ENCODE measurements at places on chromosomes 16 and 17.

DNA sequence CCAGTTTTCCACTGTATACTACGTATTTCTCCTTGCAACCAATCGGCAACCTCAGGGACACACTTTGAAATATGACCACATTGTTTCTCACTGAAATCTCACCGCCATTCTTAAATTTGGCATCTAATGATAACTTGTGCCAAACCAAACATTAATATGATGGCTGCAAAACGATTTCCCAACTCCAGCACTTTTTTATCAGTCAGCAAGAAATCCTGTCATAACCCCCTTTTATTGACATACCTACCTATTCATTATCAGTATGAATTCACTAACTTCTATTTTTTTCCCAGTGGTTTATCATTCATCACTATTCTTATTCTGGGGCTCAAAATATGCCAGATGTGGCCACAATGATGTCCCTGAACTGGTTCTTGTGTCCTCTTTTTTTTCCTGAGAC is 15.8 kb downstream of the MBTD1 start:
- no peak for DNase-seq

DNA sequence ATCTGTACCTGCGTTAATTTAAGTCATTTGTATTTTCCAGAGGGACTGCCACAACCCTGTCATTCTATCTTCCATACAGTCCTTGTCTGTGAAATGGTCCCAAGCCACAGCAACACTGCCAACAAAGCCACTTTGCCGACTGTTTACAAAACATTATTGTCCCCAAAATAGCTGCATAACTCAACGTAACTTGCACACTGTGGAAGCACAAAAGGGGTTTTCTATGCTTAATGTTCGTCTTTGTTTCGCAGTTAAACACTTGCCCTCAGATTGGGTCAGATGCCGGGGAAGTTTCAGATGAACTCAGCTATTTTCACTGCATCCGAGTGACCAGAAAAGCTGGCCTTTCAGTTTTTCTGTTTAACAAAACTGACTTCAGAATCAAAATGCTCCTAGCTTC is 4.6 kb downstream of the SEC14L5 start:
- DNase-seq, result no peak

GRCh38 chr17:17859909-17860765 is 23.4 kb upstream of the SREBF1 start:
- DNase-seq, result peak; percentile 80

DNA sequence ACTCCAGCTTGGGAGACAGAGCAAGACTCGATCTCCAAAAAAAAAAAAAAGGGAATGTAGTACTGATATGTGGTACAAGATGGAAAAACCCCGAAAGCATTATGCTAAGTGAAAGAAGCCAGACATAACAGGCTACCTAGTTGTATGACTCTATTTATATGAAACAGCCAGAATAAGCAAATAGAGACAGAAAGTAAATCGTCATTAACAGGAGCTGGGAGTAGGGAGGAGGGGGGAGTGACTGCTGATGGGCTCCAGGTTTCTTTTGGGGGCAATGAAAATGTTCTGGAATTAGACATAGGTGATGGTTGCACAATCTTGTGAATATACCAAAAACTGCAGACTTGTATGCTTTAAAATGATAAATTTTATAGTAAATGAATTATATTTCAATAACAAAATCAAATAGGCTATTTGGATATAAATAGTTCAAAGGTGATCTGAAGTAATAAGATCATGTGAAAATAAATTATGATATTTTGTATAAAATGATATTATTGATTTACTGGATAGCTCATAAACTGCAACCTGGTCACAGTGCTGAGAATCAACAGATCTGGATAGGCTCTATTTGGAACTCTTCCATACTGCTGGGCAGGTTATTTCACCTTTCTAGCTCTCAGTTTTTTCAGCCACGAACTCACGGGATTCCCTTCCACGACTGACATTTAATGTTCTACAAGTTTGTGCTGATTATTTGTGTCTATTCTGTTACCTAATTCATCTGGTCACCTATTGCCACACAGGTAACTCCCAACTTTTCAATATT is 27.1 kb downstream of the ZNF652 start:
- DNase-seq, result no peak

GRCh38 chr17:12982224-12982623 is 35.6 kb downstream of the ELAC2 start:
- no peak for DNase-seq

DNA sequence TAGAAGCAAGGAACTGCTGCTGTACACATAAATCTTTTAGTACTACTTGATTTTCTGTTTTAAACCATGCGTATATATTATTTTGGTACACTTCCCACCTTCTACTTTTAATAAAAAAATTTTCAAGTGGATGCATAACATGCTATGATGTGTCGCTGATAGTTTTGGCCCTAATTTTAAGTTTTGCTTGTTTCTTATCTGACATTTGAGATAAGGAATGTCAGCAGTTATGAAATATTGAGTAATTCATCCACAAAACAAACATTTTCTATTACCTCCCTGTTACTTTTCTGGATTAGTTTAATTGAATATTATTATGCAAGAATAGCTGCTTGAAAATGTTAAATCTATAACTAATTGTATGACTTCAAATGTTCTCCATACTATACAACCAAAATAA is 35.8 kb downstream of the N4BP1 start:
- no peak for DNase-seq

- no peak for DNase-seq
Observed at GRCh38 chr17:70929226-70929625, 759.9 kb downstream of the KCNJ2 start.

DNA sequence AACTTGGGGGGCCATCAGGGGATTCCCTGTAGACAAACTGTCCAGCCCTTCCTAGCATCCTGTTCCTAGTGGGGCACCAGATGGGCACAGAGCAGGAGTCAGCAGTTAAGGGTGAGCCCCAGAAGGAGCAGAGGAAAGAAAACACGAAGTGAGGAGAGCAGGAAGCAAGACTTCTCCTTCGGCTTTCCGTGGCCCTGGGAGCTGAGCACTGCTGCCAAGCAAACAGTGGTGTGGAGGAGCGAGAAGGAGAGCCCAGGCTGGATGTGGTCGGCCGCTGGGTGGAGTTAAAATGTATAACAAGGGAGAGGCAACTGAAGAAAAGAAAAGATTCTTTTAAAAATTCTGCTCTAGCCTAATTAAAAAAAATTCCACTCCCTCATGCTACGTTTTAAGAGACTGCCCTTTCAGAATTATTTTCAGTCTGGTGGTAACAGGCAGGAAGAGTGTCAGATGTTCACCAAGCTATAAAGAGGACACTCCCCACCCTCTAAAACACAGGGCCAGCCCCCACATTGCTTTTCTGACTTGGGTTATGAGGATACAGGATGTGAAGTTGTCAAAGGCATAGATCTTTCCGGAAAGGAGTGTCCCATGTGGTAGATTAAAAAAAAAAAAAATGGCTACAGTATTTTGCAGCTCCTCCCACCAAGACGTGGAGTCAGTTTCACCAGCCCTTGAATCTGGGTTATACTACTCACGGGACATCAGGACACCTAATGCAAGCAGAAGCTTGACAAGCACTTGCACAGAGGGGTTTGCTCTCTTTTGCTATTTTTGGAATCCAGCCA is 74.9 kb upstream of the ZFHX3 start:
- DNase-seq, result no peak

DNA sequence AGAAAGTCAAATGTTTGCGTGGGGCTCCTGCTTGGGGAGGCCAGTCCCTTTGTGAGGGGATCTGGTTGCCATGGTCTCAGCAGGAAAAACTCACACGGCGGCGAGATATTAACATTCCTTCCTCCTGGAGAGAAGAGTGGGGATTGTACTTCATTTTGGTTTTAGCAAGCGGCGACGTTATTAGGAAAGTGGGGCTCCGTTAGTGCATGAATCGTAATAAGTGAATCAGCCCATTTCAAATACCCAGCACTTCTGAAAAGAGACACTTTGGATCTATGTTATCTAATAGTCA is 41.6 kb upstream of the METRNL start:
- DNase-seq, result no peak

GRCh38 chr17:51083981-51084380 is 36.7 kb downstream of the SPAG9 start:
- DNase-seq, result no peak

DNA sequence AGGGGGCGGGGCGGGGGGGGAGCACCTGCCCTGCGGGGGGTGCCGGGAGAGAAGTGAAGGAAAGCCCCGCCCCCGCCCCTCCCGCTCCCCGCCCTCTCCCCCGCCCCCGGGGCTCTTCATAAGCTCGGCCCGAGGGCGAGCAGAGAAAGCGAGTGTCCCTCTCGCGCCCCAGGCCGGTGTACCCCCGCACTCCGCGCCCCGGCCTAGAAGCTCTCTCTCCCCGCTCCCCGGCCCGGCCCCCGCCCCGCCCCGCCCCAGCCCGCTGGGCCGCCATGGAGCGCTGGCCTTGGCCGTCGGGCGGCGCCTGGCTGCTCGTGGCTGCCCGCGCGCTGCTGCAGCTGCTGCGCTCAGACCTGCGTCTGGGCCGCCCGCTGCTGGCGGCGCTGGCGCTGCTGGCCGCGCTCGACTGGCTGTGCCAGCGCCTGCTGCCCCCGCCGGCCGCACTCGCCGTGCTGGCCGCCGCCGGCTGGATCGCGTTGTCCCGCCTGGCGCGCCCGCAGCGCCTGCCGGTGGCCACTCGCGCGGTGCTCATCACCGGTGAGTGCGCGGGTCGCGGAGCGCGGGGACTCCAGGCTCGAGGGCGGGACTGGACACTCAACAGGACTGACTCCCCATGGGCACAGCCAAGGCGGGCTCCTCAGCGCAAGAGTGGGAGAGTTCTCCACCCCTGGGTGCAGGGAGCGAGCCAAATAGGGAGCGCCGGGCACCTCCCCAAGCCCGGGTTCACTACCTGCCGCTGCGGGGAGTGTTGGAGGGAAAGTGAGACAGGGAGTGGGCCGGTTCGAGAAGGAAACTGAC is at the start of gene HSD11B2:
Gene HSD11B2 (plus strand): TSS at position 145 of the 798 bp plus-strand sequence. CDS start 128 bp downstream, at position 273.
- peak; percentile 81 for DNase-seq

GRCh38 chr17:43695970-43696865 is 34.5 kb upstream of the MEOX1 start:
- no peak for DNase-seq

GRCh38 chr17:2004435-2004952 is 20.6 kb downstream of the RTN4RL1 start:
- DNase-seq, result peak; percentile 19

GRCh38 chr16:81936209-81937000 is 74.9 kb downstream of the SDR42E1 start:
- no peak for DNase-seq

- no peak for DNase-seq
Observed at GRCh38 chr17:59491353-59492090, 73.9 kb upstream of the DHX40 start.

GRCh38 chr17:17736205-17737183 is 55.2 kb downstream of the RAI1 start:
- DNase-seq, result no peak

GRCh38 chr16:83619381-83620150 is 188.2 kb upstream of the HSBP1 start:
- no peak for DNase-seq

DNA sequence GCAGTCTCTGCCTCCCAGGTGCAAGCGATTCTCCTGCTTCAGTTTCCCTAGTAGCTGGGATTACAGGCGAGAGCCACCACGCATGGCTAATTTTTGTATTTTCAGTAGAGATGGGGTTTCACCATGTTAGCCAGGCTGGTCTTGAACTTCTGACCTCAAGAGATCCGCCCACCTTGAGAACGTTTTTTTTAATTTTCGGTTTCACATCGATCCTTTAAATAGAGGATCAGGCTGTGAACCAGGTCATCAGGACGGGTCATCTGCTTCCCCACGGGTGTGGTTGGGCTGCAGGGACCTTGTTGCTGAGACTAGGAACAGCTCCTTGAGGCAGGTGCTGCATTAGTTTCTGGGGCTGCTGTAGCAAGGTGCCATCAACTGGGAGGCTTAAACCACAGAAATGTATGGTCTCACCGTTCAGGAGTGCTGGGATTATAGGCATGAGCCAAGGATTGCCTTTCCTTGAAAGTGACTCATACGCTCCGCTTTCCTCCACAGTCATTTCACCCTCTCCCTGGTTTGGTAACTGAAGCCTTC is 7.9 kb upstream of the NAGPA start:
- DNase-seq, result no peak

- DNase-seq, result no peak
Observed at GRCh38 chr17:63995626-63996025, 2.5 kb upstream of the PRR29 start.

DNA sequence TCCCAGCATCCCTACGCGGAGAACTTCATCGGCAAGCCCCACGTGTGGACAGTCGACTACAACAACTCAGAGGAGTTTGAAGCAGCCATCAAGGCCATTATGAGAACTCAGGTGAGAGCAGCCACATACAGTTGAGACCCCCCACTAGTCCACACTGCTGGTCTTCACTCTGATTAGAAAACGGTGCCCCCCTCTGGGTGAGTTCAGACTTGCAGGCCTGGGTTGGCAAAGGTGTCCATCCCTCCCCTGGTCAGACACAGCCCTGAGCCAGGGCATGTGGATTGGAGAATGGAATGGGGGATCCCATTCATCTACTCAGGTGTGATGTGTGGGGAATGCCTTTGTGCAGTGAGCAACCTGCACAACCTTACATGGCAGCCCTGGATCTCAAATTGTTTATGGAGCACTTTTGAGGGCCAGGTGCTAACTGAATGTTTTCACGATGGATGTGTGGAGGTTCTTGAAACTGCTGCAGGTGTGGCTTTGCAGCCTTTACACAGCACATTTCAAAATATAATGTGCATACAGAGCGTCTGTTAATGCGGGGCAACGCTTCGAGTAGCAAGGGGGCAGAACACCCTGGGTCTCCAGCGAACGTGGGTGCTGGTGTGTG is 72.6 kb downstream of the MGAT5B start:
- no peak for DNase-seq

DNA sequence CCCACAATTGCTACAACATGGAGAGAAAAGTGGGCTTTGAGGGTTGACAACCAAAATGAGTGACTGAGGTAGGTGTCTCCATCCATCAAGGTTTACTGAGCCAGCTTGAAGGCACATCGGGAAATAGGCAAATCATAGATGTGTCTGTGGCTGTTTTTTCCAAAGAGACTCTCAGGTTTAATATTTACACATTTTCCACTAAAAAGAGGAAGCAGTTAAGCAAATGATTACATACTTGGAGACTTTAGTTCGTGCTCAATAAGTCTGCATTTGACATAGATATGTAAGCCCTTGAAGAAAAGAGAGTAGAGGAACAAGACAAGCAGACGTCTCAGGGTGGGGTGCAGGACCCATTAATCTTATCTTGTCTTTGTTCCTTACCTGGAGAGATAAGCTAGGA is 148.9 kb upstream of the COX10 start:
- no peak for DNase-seq

- DNase-seq, result no peak
Observed at GRCh38 chr17:29584452-29585079, 4.9 kb downstream of the GIT1 start.

DNA sequence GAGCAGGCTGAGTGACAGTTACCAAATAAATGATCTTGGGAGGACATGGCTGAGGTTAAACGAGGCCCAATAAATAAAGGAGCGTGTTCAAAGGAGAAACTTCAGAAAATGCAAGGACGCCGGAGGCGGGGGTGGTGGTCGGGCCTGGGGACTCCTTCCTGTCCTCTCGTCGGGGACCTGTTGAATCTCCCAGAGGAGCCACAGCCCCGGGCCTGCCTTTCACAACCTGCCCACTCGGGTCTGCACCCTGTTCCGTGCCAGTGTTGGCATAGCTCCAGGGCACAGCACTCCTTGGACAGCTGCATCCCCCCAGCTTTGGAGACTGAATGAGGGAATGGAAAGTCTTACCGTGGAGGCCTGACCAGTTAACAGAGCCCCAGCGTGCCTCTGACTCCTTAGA is 8.1 kb upstream of the TBX4 start:
- no peak for DNase-seq
